Stimulated activated CD8-positive, alpha-beta memory T cell treated with anti-CD3 and anti-CD28 coated beads, Interleukin-2, amount 100 ng/mL, for 48 hours (primary cell): ENCODE measurements at places on chromosomes 6 and 20.

- peak; percentile 51 for DNase-seq
Measured at GRCh38 chr20:47487175-47487917, 14.3 kb upstream of the NCOA3 start.

DNA sequence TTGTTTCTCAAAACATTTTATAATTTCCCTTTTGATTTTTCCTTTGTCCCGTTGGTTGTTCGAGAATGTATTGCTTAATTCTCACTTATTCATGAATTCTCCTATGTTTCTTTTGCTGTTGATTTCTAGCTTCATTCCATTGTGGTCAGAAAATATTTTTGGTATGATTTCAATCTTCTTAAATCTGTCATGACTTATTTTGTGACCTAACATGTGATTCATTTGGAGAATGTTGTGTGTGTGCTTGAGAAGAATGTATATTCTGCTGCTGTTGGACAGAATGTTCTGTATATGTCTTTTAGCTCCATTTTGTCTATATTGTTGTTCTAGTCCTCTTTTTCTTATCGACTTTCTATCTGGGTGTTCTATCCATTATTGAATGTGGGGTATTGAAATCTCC lies 286.2 kb upstream of the RNF217 start:
- DNase-seq, result no peak

GRCh38 chr20:11869641-11870040 lies 48.1 kb upstream of the BTBD3 start:
- no peak for DNase-seq

GRCh38 chr20:63744574-63745423 lies 5.2 kb downstream of the SLC2A4RG start:
- DNase-seq, result no peak

DNA sequence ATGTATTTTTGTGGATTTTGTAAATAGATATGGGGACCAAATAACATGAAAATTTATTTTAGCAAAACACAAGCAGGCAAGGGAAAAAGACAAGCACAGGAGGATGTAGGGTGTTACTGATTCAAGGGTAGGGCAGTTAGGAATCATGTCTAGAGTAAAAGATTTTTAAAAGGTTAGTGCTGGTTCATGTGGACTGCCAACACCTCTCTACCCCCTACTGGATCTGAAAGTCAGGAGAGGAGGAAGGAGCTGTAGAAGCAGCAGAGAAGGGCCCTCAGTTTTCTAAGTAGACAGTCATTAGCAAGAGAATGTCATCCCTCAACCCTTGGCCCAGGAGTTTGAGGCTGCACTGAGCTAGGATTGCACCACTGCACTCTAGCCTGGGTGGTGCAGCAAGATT lies 95.2 kb downstream of the RREB1 start:
- DNase-seq, result no peak

GRCh38 chr6:31120151-31120915 lies at the start of gene CDSN:
TSS of gene CDSN (minus strand) at chr6:31120446. CDS start at chr6:31120419, 27 bp downstream.
- DNase-seq, result no peak

GRCh38 chr6:162343198-162343935 lies 384.2 kb downstream of the PRKN start:
- DNase-seq, result no peak

DNA sequence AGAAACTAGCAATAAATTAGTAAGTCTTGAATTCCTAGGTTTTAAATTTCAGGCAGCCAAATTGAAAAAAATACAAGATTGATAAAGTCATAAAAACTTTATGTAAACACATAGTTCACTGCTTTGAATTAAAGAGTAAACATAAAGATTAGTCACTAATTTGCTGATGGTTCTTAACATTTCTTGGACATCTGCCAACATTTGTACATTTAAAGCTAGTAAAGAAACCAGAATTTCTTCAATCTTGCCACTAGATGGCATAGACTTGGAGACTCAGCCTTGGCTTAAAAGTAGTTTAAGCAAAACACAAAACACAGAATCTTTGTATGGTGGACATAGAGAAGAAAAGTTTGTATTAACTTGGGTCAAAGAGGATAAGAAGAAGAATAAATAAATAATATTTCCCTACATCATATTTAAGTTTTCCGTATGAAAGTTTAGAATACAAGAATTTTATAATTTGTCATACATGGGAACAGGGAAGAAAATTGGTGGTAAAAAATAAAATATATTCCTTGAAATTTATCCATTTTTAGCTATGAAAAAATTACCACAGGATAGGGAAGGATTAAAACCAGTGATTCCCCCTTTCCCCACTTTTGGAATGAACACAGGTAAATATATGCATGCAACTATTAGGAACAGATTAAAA lies 41.7 kb upstream of the FAM135A start:
- DNase-seq, result no peak

- no peak for DNase-seq
Measured at GRCh38 chr20:18926965-18927364, 113.4 kb downstream of the SCP2D1 start.

- peak; percentile 21 for DNase-seq
Measured at GRCh38 chr6:118650582-118651281, 659 bp downstream of the CEP85L start.

GRCh38 chr6:158408552-158409130 lies 96.4 kb downstream of the TULP4 start:
- no peak for DNase-seq

DNA sequence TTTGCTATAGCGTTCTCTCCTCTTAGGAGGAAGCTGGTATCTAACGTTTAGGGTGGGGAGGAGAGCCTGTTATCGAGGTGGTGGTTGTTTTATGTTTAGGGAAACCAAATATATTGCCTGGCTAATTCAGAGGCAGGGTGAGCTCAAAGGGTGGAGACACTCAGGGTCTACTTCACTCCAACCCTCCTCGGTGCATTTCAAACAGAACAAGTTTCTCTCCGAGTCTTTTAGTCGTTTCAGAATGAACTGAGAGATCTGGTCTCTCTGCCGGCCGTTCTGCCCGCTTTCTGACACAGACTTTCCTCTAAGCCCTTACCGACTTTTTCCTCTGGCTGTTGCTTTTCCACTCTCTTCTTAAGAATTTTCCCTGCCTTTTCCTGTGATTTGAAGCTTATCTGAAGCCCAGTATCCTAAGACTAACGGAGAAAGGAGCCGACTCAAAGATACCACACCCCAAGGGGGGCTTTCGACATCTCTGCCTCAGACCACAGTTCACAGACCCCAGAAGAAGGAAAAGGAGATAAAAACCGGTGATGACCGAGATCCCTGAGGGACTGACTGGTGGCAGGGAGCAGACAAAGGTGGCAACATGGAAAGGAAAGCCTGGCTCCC lies 865 bp downstream of the STK38 start:
- no peak for DNase-seq

- DNase-seq, result no peak
Measured at GRCh38 chr6:166610069-166610468, 17.0 kb downstream of the RPS6KA2 start.

DNA sequence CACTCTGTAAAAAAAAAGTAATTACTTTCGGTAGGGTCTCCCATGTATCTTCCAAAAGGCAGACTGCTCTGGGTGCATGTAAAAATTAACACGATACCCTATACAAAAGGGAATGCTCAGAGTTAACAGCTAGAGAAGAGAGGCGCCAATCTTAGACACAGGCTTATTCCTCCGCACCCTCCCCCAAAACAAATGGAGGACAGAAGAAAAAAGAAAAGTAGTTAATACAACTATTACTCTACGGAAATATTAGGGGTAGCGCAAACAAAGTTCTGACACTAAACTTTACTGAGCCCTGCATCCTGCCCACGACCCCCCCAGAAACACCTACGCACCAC lies 331 bp upstream of the UFL1 start:
- DNase-seq, result no peak

- DNase-seq, result no peak
Measured at GRCh38 chr6:25463441-25463840, 184.3 kb downstream of the CARMIL1 start.

- no peak for DNase-seq
Measured at GRCh38 chr20:33944914-33945313, 48.8 kb upstream of the RALY start.

DNA sequence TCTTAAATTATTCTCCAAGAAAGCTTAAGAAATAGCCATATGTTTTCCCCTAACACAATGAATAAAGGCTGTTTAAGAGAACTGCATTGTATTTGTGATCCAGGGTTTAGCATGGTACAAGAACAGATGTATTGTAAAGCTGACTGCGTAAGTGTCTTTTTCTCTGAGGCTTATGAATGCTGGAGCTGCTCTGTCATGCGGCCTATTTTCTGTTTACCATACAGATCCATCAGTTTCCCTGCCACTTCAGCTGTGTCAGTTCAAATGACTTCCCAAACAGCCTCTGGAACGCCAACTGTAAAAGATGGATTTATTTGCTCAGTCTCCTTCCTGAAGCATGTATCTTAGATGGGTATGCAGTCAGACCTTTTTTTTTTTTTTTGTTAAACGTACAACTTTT lies 419.3 kb upstream of the HS3ST5 start:
- no peak for DNase-seq

DNA sequence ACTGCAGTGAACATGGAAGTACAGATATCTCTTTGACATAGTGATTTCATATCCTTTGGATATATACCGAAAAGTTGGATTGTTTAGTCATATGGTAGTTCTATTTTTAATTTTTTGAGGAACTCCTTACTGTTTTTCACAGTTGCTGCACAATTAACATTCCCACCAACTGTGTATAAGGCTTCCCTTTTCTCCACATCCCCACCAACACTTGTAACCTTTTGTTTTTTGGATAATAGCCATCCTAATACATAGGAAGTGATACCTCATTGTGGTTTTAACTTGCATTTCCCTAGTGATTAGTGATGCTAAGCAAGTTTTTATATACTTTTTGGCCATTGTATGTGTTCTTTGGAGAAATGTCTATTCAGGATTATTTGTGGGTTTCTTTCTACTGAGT lies 45.1 kb upstream of the TENT5A start:
- DNase-seq, result no peak

DNA sequence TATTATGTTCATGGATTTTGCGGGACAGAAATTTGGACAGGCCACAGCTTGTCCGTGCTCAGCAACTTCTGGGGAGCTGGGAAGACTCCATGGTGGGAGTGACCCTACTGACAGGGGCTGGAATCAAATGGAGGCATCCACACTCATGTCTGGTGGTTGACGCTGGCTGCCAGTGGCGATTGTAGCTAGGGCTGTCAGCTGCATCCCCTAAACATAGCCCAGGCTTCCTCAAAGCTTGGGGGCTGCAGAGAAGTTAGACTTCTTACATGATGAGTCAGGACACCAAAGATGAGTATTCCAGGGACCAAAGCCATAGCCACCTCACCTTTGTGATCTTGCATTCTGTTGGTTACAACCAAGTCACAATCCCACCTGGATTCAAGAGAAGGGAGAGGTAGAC lies 18.4 kb upstream of the FAM50B start:
- DNase-seq, result no peak

- DNase-seq, result no peak
Measured at GRCh38 chr6:157410045-157410444, 29.1 kb downstream of the ZDHHC14 start.

- DNase-seq, result no peak
Measured at GRCh38 chr6:75460681-75461080, 32.9 kb downstream of the FILIP1 start.

GRCh38 chr20:21396599-21397340 lies 556 bp downstream of the NKX2-4 start:
- DNase-seq, result no peak

DNA sequence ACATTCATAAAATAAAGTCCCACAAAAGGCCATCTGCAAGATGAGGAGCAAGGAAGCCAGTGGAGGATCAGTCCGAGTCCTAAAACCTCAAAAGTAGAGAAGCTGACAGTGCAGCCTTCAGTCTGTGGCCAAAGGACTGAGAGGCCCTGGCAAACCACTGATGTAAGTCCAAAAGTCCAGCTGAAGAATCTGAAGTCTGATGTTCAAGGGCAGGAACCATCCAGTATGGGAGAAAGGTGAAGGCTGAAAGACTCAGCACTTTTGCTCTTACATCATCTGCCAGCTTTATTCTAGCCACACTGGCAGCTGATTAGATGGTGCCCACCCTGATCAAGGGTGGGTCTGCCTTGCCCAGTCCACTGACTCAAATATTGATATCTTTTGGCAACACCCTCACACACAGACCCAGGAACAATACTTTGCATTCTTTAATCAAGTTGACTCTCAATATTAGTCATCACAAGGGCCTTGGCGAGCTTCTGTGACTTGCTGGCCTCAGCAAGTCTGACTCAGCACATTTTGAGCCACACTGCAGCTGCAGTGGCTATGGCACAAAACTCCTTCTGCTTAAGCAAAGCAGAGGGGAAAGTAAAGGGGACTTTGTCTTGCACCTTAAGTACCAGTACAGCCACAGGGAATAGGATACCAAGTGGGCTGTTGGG lies 1370.3 kb upstream of the CITED2 start:
- no peak for DNase-seq

DNA sequence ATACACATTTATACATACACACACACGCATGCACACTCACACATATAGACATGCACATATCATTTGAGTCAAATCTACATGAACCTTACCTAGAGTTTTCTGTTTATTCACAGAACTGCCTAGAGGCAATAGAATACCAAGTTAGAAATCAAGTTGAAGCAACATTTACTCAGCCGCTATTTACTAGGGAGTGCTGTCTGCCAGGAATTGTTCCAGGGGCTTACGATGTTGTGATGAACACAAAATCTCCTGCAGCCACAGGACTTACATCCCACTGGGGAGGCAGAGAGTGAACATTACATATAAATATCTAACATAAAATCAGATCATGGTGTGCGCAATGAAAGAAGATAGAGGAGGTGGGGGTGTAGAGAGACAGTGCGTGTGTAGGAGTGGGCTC lies 80.4 kb downstream of the GCLC start:
- no peak for DNase-seq

DNA sequence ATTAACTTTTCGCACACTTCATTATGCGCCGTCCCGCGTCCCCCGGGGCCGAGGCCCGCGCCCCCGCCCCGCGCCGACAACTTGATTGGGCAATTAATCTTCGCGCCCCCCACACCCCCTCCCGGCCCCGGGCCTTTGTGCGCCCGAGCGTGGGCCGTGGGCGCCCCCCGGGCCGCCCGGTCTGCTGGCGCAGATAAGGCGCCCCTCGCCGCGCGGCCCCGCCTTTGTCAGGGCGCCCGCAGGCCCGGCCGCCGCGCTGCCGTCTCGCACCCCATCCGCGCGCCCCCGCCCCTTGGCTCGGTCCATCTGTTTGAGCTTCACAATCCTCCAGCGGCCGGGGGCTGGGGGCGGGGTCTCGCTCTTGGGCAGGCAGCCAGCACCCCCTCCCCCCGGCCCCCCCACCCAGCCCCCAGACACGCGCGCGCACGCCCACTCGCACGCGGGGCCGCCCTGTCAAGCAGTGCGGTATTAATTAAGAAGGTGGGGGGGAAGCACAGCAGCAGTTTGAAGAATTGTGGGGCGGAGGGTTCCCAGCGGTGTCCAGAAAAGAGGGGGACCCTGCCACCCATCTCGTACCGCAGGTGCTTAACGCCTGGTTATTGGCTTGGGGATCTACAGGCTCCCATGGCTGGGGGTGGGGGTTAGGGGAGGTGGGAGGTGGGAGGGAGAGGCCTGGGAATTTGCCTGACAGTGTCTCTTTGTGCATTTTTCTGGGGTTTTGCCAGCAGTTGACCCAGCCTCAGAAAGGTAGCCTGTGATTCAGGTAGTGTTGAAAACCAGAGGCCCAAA lies 34.6 kb upstream of the SCRT2 start:
- no peak for DNase-seq

DNA sequence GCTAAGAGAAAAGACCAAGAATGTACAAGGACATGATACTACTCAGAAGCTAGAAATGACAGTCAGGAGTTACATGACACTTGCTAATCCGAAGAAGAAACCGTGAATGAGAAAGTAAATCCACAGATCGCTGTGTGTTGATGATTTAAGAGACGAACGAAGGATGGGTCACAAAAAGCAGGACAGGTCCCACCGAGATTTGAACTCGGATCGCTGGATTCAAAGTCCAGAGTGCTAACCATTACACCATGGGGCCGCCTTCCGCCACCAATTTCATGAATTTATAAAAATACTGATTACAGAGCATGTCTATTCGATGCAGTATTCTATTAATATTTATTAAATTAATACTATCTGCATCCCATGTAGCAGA lies 54.0 kb upstream of the BTN3A2 start:
- no peak for DNase-seq
